ENCODE measurements at places on chromosomes 12 and 14.
A peak's percentile ranks its signal among the peaks of the same experiment; 100 is the strongest.

DNA sequence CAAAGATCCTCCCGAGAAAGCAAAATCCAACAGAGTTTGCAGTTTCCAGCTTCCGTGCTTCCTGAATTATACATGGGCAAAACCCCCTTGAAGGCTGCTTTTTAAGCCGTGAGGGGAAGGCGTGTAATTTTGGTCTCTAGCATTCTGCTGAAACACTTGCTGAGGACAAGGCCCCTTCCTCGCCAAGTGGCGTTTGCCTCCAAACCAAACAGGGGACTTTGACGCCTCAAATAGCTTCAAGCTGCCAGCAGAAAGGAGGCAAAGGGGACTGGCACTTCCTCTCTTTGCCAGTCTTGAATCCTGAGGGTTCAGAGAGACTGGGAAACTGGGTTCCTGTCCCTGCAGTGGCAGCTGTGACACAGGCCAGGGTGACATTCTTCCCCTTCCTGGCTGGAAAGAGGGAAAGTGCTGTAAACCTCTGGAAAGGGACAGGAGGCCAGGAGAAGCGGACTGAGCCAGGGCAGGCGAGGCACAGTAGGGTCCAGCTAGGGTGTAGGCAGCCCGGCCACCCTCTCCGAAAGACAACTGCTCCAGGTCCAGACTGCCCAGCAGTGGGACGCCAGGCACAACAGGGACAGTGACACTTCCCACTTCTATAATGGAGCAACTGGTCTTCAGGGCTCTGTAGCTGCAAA lies 96.2 kb upstream of the MED13L start:
- no peak for DNase-seq

DNA sequence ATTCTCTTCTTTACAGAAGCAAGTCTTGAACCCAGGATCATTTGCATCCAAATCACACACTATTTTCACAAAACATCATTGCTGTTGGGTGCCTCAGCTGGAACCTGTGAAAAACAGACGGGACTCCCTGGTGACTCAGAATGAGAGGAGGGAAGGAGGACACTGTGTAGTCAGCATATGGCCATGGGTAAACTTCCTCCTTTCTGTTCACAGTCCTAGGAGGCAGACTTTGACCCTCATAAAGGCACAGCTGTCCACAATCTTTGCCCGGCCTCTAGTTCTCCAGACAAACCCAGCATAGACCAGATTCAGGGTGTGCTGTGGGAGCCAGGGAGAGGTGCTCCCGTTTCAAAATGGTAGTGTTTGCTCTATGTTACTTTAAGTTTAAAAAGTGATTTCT lies 62.0 kb downstream of the DYRK2 start:
- peak; percentile 1 for DNase-seq

- no peak for DNase-seq
Observed at GRCh38 chr12:50925342-50925651, 27.0 kb upstream of the HIGD1C start.

- no peak for DNase-seq
Observed at GRCh38 chr14:37422748-37423147, 172.3 kb downstream of the FOXA1 start.

DNA sequence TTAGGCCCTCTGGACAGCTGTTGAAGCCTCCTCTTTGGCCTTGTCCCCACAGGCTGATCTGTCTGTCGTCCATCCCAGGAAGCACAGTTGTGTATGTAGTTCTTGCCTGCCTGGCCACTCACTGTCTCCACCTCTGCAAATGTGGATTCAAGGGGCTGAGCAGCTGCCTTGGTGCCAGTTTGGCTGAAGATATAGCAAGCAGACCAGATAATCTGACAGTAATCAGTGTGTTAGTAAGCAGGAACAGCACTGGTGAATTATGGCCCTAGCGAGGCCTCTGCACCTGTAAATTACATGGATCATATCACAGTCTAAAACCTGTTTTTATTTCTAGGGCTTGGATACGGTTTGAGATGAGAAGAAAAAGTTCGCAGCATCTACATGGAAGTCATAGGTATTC lies 282.5 kb upstream of the NOS1 start:
- DNase-seq: no peak

- DNase-seq: peak; percentile 64
Observed at GRCh38 chr12:102197789-102198188, at the start of gene PMCH. Gene PMCH (minus strand): TSS chr12:102197833. CDS start chr12:102197770, 63 bp downstream.

GRCh38 chr14:106276326-106277267 lies 750.2 kb downstream of the TMEM121 start:
- DNase-seq: peak; percentile 57

DNA sequence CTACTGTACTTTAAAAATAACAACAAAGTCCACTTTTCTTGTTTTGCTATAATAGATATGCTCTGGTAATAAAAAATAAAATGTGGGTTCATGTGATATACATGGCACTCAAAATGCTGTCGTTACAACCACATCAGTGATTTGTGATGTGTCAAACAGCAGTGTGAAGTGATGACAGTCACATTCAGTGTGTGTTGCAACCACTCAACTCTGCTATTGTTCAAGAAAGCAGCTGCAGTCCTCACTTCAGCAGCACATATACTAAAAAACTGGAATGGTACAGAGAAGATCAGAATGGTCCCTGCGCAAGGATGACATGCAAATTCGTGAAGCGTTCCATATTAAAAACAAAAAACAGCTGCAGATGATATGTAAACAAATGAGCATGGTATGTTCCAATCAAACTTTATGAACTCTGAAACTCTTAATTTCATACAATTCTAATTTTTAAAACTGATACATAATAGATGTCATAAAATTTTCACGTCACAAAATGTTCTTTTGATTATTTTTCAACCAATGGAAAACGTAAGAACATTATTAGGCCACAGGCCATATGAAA lies 6.7 kb downstream of the TRMT5 start:
- DNase-seq: no peak

DNA sequence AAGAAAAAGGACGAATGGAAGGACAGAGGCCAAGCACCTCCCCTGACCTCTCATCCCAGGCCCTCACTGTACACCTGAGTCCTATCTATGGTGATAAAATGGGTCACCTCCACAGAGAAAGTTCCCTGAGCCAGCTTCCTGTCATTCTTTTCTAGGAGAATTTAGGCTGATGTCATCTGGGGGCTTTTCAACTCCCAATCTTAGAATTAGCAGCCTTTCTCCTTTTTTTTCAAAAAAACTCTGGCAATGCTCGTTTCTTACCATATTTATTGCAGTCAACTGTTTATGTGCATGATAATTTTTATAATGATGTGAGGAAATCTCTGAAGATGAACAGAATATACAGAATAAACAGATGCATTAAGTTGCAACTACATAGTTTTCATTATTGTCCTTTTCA lies 177.6 kb downstream of the SNAPC1 start:
- DNase-seq: no peak

DNA sequence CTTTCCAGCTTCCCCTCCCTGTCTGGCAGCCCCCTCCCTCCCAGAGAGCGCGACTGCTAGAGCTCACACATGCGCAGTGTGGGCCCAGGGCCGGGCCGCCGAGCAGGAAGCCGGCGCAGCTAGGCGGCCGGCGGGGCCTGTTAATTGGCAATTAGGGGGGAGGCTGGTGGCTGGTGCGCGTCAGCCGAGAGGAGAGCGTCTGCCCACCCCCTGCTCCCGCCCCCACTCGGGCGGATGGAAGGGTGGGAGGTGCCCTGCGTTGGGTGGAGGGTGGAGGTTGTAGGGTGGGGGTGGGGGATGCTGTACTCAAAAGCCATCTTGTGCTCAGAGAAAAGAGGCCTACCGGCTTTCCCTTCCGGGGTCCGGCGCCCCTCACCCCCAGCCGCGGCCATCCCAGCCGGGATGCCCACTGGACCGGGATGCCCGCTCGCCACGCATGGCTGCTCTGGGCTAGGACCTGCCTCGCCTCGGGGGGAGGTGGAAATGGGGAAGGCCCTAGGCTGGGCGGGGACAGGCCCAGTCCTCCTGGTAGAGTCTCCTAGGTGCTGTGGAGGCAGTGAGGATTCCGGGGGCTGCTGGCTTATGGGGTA lies 9.2 kb downstream of the HOXC8 start:
- peak; percentile 72 for DNase-seq

GRCh38 chr14:81268016-81268416 lies 47.3 kb upstream of the GTF2A1 start:
- DNase-seq: peak; percentile 8

DNA sequence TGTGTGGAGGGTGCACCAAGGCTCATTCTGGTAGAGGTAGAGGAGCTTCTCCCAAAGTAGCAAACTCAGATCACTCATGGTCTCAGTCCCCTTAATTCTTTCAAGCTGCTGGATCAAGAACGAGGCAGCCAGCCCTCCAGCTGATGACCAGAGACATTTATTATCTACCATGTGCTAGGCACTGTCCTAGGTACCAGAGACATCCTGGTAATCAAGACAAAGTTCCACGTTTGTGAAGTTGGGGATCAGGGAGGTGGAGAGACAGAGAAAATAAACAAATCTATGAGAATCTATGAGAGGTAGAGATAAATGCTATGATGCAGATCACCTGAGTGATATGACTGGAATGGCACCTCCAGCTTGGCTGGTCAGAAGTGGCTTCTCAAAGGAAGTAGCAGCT lies 130.2 kb downstream of the CRADD start:
- no peak for DNase-seq

DNA sequence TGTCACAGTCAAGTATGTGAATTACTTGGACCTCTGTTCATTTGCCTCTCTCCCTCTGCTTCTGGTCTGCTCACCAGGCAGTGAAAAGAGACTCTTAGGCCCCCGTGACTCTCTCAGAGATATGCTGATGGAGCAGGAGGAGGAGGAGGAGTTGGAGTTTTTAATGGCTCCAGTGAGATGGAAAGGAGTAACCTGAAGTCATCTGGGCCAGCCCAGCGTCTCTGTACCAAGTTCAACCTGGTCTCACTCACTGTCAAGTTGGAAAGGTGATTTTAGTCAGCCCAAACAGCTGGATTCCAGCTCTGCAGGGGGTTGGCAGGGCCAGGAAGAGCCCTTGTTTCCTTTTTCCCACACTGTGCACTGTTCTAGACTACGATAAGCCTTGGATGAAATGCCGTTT lies 48.6 kb downstream of the SH2B3 start:
- no peak for DNase-seq

DNA sequence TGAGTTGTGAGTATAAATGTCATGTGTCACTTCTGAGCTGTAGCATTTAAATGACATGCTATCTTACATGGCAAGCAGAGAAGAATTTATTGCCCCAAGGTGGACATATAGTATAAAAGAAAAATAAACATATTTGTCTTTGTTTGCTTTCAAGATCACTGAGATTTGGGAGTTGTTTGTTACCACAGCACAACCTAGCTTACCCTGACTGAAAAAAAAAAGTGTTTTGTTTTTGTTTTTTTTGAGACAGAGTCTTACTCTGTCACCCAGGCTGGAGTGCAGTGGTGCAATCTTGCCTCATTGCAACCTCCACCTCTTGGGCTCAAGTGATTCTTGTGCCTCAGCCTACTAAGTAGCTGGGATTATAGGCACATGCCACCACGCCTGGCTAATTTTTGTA lies 596.5 kb downstream of the MED13L start:
- no peak for DNase-seq

DNA sequence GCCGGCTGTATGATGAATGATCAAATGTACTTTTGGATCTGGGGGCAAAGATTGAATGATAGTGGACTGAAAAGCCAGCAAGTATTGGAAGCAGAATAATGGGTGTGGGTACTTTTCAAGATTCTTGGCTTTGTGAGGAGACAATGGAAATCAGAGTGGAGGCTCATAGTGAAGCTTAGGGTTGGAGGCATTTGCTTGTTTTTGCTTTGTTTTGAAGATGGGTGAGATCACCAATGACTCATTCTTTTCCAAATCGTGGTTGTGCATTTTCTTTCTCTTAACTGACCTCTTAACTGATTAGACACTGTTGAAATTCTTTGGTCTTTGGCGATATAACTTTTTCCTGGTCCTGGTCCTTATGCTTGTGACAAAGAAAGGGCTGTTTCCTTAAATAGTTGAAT lies 54.4 kb downstream of the PELI2 start:
- peak; percentile 44 for DNase-seq

DNA sequence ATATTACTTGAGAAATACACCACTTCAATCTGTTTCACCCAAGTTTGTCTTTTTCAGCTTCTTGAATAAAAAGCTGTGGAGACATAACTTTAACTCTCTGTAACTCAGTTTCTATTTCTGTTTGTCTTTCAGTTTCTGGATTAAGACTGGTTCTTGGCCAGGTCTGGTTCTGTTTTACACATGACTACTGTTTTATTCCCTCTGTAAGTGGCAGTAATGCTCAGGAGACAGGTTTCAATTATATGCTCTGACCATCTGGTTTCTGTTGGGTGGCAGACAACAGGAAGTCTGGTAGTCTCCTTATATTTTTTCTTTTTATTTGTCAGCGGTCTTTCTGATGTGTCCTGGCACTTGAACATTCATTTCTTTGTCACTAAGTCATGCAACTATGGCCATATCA lies 102.9 kb downstream of the RPS29 start:
- DNase-seq: peak; percentile 1

DNA sequence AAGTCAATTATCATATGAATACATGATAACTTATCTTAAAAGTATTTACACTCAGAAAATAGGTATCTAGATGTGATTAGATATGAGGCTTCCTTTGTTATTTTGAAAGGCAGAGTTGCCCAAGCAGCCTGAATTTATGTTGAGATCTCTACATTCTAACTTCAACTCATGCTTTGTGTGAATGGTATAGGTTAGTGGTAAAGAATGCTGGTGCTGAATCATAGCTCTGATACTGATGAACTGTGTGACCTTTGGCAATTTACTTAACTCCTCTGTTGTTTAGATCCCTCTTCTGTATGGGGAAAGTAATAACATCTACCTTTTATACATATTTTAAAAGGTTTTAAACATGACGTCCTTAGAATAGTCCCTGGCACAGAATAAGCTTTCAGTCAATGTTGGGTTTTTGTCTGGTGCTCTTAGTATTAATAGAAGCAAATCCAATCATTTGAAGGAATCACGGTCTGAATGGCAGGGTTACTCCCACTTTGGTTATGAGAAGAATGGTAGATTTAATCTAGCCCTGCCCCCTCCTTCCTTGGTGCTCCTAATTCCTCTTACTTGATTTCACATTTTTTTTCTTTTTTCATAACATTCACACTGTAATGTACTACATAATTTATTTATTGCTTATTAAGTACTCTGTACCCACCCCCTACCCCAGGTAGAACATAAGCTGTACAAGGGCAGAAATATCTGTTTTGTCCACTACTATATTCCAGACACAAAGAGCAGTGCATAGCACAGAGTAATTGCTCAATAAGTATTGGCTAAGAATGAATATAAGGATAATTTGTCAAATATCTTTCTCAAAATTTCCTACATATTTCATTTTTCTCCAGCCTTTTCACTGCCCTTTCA lies 203.3 kb upstream of the KRR1 start:
- no peak for DNase-seq

DNA sequence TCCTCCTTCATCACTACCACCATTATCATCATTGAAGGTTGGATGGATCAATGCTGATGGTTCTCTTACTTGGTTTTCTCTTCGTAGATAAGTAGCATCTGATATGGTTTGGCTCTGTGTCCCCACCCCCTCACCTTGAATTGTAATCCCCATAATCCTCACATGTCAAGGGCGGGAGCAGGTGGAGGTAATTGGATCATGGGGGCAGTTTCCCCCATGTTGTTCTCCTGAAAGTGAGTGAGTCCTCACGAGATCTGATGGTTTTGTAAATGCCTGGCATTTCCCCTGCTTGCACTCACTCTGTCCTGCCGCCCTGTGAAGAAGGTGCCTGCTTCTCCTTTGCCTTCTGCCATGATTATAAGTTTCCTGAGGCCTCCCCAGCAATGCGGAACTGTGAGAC lies 172.4 kb upstream of the PWP1 start:
- DNase-seq: no peak
